Nephron progenitor cell (in vitro differentiated cells): ENCODE measurements at places on chromosomes 4 and X.

DNA sequence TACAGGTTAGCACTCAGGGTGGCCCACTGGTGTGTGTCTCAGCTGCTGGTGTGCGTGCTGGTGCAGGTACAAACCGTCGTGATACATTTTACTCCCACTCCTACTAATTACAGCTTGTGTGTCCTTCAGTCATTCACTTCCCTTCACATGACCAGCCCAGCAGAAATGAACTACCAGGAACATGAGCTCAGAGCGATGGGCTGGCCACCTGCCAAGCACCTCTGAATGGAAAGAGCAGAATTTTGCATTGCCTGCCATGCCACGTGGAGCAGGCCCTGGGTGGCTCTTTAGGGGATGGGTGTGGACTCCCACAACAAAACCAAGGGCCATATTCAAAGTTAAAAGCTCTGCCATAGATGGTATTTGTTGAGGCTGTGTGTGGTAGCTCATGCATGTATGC, 58.9 kb upstream of the PGM2 start:
- no peak for DNase-seq
- H3K4me3 ChIP-seq = no peak overlapping the region
- H3K36me3 ChIP-seq = no peaks in the 10 kb centered on the region
- no peak overlapping the region for H3K27ac ChIP-seq
- H3K4me1 ChIP-seq = peaks cover 7% of the 10 kb centered on the region
- H3K27me3 ChIP-seq = peaks cover 5% of the 10 kb centered on the region

DNA sequence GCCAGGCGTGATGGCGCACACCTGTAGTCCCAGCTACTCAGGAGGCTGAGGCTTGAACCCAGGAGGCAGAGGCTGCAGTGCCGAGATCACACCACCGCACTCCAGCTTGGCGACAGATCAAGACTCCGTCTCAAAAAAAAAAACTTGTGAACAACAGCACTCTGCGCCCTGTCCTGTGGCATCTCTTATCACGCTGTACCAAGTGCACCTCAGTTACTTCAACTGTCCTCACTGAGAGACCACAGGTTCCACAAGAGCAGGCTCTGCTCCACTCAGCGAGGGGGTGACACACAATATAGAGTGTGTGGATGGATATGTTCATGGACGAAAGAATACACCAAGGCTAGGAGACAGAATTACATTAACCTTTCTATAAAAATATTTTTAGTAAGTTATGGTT, 49.3 kb downstream of the ADGRA3 start:
- H3K27me3 ChIP-seq = no peaks in the 10 kb centered on the region
- peaks cover 86% of the 10 kb centered on the region for H3K36me3 ChIP-seq
- no peaks in the 10 kb centered on the region for H3K4me1 ChIP-seq
- DNase-seq = no peak

DNA sequence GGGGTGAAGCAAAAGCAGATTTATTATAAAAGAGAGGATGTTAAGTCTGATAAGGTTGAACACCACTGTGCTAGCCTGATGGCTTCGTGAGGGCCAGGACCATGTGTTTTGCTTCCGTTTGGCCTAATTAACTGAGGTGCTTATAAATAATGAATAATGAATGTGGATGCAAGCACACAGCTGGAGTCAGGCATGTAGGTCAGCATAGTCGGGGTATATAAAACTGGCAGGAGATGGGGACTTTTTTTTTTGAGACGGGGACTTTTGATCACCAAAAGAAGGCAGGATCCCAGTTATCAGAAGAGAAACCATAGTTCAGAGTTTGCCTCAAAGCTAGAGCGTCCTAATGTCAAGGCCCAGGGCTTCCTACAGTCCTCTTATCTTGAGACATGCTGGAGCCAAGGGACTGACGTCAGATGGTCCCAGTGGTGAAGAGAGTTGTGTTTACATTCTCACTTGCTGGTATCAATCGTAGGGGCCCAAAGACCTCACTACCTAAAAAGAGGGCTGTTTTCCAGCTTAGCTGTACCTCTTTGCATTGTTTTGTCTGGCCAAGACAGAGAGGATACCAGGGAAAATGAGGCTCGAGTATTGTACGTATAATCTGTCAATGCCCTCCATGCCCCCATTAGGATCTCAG, 50.4 kb downstream of the RTL9 start:
- peaks cover 2% of the 10 kb centered on the region for H3K27me3 ChIP-seq
- H3K36me3 ChIP-seq = no peaks in the 10 kb centered on the region
- no peak overlapping the region for H3K4me3 ChIP-seq
- DNase-seq = no peak

- peaks cover 6% of the 10 kb centered on the region for H3K27me3 ChIP-seq
- H3K4me3 ChIP-seq = peak overlapping the region; percentile 96
- H3K36me3 ChIP-seq = no peaks in the 10 kb centered on the region
- DNase-seq = no peak
- H3K27ac ChIP-seq = peak overlapping the region; percentile 89
These were observed 395 bp downstream of the RAB28 start for GRCh38 chr4:13483768-13484121.

- no peaks in the 10 kb centered on the region for H3K27me3 ChIP-seq
- DNase-seq = no peak
- no peak overlapping the region for H3K4me3 ChIP-seq
These were observed 148.6 kb downstream of the GC start for GRCh38 chr4:71635139-71635748.

- H3K4me1 ChIP-seq = peaks cover 40% of the 10 kb centered on the region
- peak overlapping the region; percentile 55 for H3K27ac ChIP-seq
- H3K36me3 ChIP-seq = peaks cover 5% of the 10 kb centered on the region
These were observed 83.2 kb upstream of the SCML1 start for GRCh38 chrX:17654116-17654515.

- no peak for DNase-seq
- no peaks in the 10 kb centered on the region for H3K36me3 ChIP-seq
- H3K4me1 ChIP-seq = no peaks in the 10 kb centered on the region
- peaks cover 3% of the 10 kb centered on the region for H3K27me3 ChIP-seq
- no peak overlapping the region for H3K27ac ChIP-seq
These were observed 26.5 kb downstream of the HNRNPDL start for GRCh38 chr4:82403725-82404124.

GRCh38 chr4:1345903-1346780, 866 bp upstream of the UVSSA start:
- peak; percentile 77 for DNase-seq
- peaks cover 46% of the 10 kb centered on the region for H3K4me1 ChIP-seq
- peak overlapping the region; percentile 91 for H3K4me3 ChIP-seq
- H3K36me3 ChIP-seq = peaks cover 53% of the 10 kb centered on the region
- H3K27ac ChIP-seq = peak overlapping the region; percentile 97
- H3K27me3 ChIP-seq = peaks cover 3% of the 10 kb centered on the region

DNA sequence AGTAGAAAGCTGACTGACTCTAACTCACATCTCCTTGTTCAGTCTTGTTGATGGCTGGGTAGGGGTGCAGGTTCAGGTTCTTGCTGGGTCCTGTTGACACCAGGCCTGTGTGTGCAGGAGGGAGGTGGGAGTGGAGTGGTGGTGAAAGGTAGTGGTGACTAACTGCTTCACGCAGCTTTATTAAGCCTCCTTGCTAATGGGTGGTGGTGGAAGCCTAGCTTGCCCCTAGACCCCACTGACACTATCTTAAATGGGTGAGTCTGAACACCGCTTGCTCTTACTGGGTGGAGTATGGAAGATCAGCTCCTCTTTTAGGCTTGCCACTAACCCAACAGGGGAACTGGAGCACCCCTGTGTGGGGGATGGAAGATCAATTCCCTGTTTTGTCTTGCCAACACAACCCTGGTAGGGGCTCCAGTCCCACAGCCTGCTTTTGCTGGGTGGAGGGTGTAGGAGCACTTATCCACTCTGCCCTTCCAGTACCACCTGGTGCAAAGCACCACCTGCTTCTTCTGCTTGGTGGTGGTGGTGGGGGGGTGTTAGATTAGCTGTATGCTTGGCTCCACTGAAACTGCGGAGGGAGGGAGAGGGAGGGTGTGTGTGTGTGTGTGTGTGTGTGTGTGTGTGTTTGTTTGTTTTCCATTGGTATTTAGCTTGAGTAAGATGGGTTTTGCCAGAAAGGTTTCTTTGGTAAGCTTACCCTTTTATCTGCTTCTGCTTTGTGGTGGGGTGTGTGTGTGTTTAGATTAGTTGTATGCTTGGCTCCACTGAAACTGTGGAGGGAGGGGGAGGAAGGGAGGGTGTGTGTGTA, 25.6 kb downstream of the KDM6A start:
- peaks cover 71% of the 10 kb centered on the region for H3K36me3 ChIP-seq
- H3K4me3 ChIP-seq = no peak overlapping the region
- peak overlapping the region; percentile 48 for H3K27ac ChIP-seq
- DNase-seq = no peak

- peaks cover 19% of the 10 kb centered on the region for H3K27me3 ChIP-seq
- no peaks in the 10 kb centered on the region for H3K36me3 ChIP-seq
- H3K4me1 ChIP-seq = peaks cover 60% of the 10 kb centered on the region
- DNase-seq = no peak
- no peak overlapping the region for H3K27ac ChIP-seq
These were observed 4.7 kb downstream of the RIPPLY1 start for GRCh38 chrX:106898462-106898861.

DNA sequence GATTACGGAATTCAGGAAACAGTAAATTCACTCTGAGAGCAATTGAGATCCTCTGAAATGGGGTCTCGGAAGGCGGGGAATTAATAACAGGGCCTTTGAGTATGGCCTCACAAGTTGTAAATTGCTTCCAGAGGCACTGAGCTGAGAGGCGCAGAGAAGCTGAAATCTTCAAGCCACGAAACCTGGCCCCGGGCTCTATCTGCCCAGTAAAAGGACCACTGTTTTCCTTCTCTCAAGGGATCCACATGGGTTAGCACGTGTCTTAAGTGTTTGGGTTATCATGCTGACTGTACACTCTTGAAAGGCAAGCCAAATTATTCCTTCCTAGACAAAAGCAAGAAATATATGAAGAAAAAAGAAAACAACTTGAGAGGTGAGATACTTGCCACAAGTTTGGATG, 1012.9 kb upstream of the FTHL17 start:
- H3K4me3 ChIP-seq = no peak overlapping the region
- no peaks in the 10 kb centered on the region for H3K4me1 ChIP-seq
- no peaks in the 10 kb centered on the region for H3K27me3 ChIP-seq
- no peak for DNase-seq

- no peak for DNase-seq
- H3K4me3 ChIP-seq = no peak overlapping the region
- H3K27me3 ChIP-seq = no peaks in the 10 kb centered on the region
- peaks cover 3% of the 10 kb centered on the region for H3K36me3 ChIP-seq
- H3K4me1 ChIP-seq = peaks cover 67% of the 10 kb centered on the region
These were observed 357.2 kb upstream of the GATB start for GRCh38 chr4:152117933-152118507.
